ENCODE measurements at places on chromosomes 5 and 9.

- DNase-seq = peak; percentile 8
Measured at GRCh38 chr9:125861405-125862058, 114.4 kb downstream of the PBX3 start.

DNA sequence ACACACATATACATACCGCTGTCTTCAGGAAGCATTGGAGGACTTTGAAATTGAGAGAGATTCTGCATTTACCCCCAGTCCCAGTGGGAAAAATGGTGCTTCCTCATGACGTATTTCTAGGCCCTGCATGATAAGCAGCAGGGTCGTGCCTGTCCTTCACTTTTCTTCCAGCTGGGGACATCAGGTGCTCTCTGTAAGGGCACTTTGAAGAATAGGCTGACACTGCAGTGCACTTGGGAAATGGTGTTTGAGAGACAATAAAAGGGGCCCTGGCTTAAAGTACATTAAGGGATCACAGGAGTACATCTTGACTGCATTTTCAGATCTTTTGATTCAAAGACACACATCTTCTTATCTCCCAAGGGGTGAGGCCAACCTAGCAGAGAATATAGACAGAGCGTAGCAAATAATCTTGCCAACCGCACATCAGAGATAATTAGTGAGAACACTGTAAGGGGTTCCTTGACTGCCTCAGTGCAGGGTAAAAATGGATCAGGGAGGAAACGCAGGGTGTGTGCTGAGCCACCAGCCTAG, 437.9 kb downstream of the CSNK1G3 start:
- no peak for DNase-seq

GRCh38 chr9:134371731-134372130, 45.5 kb downstream of the RXRA start:
- no peak for DNase-seq

- no peak for DNase-seq
Measured at GRCh38 chr5:127256886-127257597, 33.6 kb upstream of the MEGF10 start.

- no peak for DNase-seq
Measured at GRCh38 chr5:144844086-144844485, 673.4 kb downstream of the KCTD16 start.

DNA sequence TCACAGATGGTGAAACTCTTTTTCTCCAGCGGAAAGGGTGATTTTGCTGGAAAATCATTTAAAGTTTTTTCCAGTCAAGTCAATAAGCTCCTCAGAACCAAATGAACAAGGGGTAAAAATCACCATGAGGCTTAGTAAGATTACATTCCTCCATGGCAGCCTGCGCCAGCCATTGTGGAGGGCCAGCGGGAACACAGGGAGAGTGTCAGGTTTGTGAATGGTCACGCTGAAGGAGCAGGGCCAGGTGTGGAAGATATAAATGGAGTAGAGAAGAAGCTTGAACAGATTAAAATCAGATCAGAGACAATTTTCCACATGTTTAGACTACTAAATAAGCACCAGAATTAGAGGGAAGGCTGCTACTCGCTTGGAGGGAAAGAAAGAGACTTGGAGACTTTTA, 208.8 kb downstream of the NR3C1 start:
- DNase-seq = no peak

GRCh38 chr5:32410630-32411029, 33.9 kb downstream of the ZFR start:
- no peak for DNase-seq

DNA sequence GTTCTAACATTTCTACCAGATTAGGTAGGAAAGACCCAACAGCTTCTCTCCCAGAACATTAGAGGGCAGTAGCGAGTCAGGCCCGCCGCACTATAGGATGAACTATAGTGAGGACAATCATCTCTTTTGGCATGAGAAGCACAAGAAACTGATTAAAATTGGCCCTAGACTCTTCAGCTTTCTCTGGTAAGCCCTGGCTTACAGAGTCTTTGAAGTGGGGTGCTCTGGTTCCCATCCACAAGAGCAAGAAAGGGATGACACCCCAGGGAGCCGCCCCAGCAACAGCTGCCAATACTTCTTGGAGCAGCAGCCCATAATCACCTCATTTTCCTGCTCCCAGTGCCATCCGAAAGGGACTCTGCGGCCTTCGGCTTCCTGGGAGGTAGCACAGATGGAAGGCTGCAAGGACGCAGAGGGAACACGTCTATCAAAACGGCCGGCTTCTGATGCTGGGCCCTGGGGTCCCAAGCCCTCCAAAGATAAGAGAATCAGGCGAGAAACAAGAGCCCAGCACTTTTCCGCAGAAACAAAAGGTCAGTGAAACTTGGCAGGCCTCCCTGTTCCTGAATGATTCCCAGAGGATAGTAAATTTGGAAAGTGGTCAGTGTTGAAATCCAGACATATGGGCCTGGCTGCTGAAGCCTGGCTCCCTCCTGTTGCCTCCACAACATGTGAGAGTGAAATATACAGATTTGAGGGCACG, 69.3 kb downstream of the HSD17B3 start:
- peak; percentile 79 for DNase-seq

DNA sequence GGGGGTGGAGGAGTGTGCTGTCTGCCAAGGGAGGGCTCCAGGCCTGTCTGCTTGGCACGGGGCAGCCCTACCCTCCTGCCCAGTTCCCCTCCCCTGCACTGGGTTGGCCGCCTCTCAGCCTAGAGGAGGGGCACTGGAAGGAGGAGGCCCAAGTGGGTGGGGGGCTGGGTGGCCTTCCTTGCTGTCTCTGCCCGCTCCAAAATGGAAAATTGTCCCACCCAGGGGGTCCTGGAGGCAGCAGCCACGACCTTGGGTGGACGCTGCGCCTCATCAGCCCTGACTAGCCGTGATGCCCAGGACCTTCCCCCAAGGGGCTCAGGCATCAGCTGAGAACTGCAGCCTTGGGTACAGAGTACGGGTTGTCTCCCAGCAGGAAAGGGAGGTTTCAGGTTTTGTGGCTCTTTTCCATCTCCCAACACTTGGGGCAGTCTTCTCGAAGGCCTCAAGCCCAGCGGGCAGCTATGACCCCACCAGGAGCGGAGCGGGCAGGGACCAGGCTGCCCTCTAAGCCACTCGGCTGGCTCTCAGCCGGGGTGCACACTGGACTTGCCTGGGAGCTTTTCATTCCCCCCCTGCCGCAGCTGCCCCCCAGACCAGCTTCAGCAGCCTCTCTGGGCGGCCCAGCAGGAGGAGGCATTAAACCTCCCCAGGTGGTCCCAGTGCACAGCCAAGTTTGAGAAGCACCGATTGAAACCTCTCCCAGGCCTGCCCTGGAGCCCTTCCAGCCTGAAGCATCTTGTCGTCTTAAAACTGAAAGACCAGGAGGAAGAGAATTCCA, 20.6 kb downstream of the NTNG2 start:
- DNase-seq = no peak

GRCh38 chr9:89354471-89354870, 36.2 kb downstream of the SECISBP2 start:
- no peak for DNase-seq

- DNase-seq = no peak
Measured at GRCh38 chr5:176386491-176386890, 1.9 kb downstream of the NOP16 start.

- no peak for DNase-seq
Measured at GRCh38 chr9:121741228-121741918, 89.9 kb downstream of the DAB2IP start.

GRCh38 chr5:33523208-33523771, 82.5 kb downstream of the TARS1 start:
- no peak for DNase-seq

DNA sequence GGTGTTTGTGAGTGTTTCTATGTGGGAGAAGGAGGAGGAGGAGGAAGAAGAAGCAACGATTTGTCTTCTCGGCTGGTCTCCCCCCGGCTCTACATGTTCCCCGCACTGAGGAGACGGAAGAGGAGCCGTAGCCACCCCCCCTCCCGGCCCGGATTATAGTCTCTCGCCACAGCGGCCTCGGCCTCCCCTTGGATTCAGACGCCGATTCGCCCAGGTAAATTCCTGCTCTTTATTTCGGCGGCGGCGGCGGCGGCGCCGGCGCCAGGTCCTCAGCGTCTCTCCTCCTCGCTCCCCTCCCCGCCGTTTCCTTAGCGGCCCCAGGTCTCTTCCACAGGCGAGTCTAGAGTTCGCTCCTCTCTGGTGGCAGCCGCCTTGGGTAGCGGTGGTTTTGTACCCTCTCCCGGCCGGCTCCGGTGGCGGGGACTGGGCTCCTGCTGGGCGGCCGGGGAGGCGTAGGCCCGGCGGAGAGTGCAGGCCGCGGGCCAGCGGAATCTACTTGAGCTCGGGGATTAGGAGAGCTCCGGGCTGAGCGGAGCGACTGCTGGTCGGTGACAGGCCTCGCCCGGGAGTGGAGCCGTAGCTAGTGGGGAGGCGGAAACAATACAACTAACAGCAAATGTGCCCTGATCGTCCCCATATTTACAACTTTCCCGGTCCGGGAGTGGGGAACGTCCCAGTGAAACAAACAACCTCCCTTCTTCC, 547 bp downstream of the NIPBL start:
- peak; percentile 39 for DNase-seq

GRCh38 chr5:151239237-151239861, 13.6 kb upstream of the GM2A start:
- DNase-seq = peak; percentile 67

- DNase-seq = no peak
Measured at GRCh38 chr5:55920784-55921183, 69.6 kb downstream of the IL31RA start.

GRCh38 chr5:160260881-160261815, 31.8 kb downstream of the FABP6 start:
- peak; percentile 62 for DNase-seq

GRCh38 chr5:8317335-8317734, 448.4 kb downstream of the MTRR start:
- DNase-seq = no peak

- DNase-seq = no peak
Measured at GRCh38 chr5:111805071-111805470, 48.1 kb upstream of the NREP start.

- DNase-seq = peak; percentile 80
Measured at GRCh38 chr9:105299190-105299854, 54.9 kb downstream of the SLC44A1 start.

GRCh38 chr9:34465468-34465867, 6.9 kb downstream of the DNAI1 start:
- DNase-seq = no peak

DNA sequence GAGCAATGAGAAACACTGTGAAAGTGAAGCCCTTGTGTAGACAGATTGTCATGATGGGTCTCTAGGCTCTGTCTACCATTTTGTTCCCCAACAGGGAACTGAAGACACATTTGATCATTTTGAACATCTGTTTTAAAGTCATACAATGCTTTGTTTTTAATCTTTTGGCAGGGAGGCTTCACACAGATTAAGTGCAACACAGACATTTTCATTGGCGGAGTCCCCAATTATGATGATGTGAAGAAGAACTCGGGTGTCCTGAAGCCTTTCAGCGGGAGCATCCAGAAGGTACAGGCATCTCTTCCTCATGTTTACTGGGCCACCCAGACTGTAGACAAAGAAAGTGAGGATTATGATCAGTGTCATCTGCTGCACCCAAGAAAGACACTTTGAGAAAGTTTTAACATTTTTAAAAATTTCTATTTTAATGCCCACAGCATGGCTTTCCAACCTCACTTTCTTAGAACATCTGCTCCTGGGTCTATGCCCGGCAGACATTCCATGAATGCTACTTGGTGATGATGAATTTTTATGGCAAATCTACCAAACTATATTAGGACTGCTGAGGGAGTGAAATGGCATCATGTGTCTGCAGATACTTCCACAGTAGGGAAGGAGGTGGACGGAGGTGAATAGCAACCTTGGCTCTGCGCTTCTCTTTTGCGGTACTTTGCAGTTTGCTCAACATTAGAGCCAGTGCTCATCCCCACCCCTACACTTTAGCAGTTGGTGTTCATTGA, 121.3 kb downstream of the LIFR start:
- peak; percentile 68 for DNase-seq

GRCh38 chr9:8221462-8221861, 421.9 kb upstream of the DMAC1 start:
- DNase-seq = no peak

GRCh38 chr5:97618721-97619120, 435.7 kb upstream of the RIOK2 start:
- DNase-seq = peak; percentile 79

- DNase-seq = no peak
Measured at GRCh38 chr5:51271261-51271660, 112.0 kb upstream of the ISL1 start.

DNA sequence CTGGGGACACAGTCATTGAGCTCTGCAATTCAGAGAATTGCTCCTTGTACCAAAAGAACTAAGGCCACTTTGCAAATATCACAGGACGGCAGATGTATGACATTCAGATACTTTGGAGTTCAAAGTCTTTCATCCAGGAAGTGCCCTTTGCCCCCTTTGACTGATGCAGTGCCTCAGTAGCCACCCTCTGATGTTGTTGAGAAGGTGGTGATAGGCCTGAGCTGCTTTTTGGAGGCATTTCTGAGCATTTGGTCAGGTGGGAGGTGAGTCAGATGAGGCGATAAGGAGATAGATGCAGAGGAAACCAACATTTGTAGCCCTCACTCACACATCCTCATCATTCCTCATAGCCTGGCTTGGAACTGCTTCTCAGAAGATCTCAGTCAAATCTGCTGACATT, 63.4 kb downstream of the ANGPTL2 start:
- no peak for DNase-seq

DNA sequence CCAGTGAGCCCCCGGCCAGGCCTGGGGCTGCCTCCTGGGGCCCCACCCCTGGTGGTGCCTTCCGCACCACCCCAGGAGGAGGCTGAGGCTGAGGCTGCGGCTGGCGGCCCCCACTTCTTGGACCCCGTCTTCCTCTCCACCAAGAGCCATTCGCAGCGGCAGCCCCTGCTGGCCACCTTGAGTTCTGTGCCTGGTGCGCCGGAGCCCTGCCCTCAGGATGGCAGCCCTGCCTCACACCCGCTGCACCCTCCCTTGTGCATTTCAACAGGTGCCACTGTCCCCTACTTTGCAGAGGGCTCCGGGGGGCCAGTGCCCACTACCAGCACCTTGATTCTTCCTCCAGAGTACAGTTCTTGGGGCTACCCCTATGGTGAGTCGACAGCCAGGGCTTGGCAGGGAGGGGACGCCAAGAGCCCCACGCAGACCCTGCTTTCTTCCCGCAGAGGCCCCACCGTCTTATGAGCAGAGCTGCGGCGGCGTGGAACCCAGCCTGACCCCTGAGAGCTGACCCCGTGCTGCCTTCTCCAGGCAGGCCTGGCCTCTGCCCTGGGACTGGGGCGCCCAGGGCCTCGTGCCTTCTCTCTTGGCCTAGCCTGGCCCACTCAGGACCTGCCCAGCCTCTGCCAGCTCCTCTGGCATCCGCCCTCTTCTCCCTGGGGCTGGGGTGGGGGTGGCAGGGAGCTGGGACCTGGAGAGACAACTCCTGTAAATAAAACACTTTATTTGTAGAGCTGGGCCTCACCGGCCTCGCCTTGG, 4.0 kb upstream of the EHMT1 start:
- DNase-seq = no peak

- peak; percentile 66 for DNase-seq
Measured at GRCh38 chr5:17315710-17316221, 98.3 kb downstream of the BASP1 start.

DNA sequence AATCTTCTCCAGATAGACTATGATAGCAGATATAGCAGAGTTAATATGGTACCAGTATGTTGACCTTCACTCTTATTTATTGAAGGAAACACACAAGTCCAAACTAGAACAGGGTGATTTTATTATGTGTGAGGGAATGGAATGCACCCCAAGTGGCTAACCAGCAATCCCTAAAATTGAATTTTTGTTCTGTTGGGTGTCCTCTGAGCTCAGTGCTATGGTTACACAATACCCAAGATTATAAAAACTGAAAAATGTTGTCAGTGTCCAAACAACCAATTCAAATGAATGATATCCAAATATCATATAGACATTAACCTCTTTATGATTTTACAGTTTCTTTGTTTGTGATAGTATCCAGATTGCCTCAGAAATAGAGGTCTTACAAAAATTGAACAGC, 60.9 kb downstream of the NNT start:
- DNase-seq = no peak

- no peak for DNase-seq
Measured at GRCh38 chr5:9587135-9587534, 41.3 kb upstream of the SEMA5A start.
